ENCODE measurements at places on chromosomes 6 and 20. TPM values are rescaled to one million over a fixed set of nuclear protein-coding genes. Genes with fewer than 3 reads are reported as not detected.

The DPPA5 gene
- not detected for total RNA-seq

The ZNF165 gene
- 4.4 TPM for total RNA-seq

DNA sequence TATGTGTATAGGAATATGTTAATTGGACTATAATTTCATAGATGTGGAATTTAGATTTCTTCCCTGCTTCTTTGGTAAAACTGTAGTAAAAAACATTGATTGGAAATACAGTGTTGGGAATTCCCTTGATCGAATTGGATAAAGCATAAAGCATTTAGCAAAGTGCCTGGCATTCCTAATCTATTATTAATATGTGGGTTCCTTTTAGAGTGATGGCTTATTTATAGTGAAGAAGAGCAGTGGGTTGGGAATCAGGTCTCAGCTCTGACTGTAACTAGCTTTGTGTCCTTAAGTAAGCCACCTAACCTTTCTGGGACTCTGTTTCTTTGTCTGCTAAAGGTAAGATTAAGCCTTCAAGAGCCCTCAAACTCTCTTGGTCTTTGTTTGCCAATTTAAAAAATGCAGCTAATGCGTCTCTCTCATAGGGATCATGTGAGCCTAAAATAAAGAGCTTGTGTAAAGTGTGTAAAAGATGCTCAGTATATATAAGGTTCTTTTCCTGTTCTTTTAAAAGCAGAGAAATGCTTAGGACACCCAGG, 53.3 kb downstream of the KCNS1 start:
- DNase-seq = no peak

DNA sequence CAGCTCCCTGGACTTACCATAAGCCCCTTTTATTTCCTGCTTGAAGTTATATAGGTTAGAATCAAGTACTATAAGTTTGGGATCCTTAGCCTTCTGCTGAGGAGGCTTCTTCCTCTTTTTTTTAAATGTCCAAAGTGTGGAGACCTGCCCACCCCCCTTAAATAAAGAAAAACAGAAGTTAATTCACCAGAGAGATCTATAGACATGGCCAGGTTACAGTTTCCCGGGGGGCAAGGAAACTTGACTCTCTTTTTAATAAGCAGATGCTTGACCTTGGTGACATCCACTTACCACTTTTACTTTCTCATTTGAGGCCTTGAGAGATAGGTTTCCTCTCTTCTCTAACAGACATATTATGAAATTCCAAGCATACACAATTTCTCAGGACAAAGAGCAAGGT, 88.3 kb downstream of the BMP2 start:
- no peak for DNase-seq
